ENCODE measurements at places on chromosomes 5 and 9.
A peak's percentile ranks its signal among the peaks of the same experiment; 100 is the strongest.

GRCh38 chr5:143113461-143113860, 290.0 kb downstream of the NR3C1 start:
- DNase-seq, result no peak

- DNase-seq, result no peak
Observed at GRCh38 chr9:24545285-24545684, 412 bp downstream of the IZUMO3 start.

DNA sequence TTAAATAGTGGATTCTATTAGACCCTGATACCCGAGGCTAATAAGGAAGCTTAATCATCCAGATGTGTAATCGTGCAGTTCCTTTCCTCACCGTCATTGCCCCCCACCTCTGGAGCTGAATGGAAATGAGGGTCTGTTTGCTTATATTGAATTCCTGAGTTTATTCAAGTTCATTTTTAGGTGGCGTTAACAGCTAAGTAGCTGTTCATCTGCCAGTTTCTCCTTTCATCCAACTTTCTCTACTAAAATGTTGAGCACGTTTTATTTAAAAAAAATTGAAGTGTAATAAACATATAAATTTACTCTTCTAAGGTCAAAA, 291.0 kb downstream of the DOCK8 start:
- no peak for DNase-seq

DNA sequence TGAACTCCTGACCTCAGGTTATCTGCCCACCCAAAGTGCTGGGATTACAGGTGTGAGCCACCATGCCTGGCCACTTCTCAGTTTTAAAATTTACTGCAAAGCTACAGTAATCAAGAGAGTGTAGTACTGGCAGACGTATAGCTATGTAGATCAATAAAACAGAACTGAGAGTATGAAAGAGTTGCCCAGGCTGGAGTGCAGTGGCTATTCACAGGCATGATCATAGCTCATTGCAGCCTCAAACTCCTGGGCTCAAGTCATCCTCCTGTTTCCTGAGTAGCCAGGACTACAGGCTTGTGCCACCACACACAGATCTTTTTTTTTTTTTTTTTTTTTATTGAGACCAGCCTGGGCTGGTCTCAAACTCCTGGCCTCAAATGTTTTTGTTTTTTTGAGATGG, 26.5 kb upstream of the NCS1 start:
- DNase-seq, result no peak

DNA sequence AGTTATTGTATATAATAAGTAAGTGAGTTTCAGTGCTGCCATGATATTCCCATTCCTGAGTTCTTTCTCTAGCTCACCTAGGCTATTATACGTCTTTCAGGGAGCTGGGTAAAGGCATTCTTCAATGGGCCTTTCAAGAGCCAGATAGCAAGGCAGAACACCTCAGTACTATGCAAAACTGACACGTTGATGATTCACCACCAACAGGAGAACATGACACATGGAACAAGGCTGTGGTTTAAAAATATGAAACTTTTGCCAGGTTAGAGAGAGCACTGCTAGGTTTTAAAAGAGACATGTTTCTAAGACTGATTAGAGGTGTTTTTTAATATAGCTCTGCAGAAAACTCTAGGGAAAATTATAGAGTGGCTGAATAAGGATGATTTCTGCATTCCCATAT, 95.9 kb downstream of the UGCG start:
- no peak for DNase-seq

DNA sequence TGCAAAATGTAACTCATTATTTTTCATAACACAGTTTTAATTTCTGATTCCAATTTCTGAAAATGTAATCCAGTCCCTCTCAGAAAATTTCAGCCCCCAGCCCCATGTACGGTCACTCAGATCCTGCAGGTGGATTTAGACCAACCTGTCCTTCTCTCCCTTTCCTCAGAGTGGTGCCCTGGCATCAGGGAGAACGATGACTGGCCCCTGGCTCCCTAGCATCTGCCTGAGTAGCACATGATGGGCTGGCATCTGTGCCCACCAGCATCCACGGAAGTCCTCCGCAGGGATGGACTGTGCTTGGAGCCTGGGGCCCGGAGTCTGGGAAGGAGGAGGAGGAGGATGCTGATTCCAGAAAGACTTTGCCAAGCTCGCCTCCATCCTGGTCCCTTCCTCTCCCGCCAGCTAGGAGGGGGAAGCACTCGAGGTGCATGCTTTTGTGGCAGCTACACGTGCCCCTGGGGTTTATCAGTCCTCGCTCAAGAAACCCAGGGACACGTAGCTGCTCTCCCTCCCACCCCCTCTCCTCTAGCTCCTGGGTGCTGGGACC, 54.4 kb upstream of the RUFY1 start:
- DNase-seq, result no peak

- DNase-seq, result no peak
Observed at GRCh38 chr9:27165068-27165467, 56.0 kb downstream of the TEK start.

DNA sequence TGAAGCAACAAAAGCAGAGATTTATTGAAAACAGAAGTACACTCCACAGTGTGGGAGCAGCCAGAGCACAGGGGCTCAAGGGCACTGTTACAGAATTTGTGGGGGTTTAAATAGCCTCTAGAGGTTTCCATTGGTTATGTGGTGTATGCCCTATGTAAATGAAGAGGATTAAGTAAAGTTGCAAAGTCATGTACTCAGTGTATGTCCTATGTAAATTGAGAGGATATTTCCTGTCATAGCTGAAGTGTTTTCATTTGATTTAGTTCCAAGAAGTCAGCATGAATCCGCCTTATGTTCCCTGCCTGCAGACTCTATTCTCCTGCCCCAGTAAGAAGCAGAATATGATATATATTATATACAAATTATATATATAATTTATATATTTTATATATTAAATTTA, 966.0 kb upstream of the COX7C start:
- DNase-seq, result no peak

DNA sequence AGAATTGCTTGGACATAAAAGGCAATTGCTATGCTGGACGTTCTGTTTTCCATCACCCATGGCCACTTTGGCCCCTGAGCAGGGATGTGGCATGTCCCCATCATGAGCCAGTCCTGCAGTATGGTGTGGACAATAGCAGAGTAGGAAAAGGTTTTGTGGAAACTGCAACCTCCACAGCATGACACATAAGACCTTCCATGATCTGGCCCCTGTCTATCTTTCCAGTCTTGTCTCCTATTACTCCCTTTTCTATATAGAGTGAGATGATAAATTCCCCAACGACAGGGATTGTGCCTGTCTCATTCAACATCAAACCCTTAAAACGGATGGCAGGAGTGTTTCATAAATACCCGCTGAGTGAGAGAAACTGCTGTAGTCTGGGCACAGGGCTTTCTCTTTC, 174.7 kb upstream of the PTCH1 start:
- no peak for DNase-seq

DNA sequence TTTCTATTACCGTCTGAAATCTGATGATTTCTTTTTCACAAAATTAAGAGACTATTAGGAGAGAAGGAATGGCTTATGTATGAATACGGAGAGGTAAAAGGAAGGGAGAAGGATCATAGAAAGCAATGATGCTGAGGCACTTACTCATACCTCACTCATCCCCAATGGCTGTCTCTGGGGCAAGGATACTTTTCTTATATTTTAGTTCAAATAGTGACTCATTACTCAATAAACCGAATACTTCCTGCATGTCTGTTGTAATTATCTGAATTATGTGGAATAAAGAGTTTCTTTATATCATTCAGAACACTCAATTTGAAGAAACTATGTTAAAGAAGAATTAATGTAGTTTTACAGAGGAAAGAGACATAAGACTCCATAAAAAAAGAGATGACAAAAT, 284.5 kb upstream of the NUDT12 start:
- no peak for DNase-seq

DNA sequence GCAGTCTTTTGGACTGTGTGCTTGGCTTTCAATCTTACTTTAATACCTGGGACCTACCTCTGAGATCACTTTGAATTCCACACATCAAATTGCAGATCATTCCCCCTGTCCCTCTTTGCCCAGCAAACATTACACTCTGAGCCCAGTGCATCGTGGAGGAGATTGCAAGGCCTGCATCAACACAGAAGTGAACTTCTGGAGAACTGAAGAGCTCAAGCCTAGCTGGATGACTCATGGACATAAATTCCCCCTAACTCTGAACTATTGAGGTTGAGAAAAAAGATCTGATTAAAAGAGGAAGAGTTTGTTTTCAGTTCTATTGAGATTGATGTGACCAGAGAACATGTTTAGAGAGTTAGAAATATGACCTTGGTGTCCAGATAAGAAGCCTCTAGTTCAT, 316.0 kb upstream of the DMAC1 start:
- DNase-seq, result no peak

GRCh38 chr5:132688536-132689339, 14.9 kb downstream of the IL4 start:
- no peak for DNase-seq

DNA sequence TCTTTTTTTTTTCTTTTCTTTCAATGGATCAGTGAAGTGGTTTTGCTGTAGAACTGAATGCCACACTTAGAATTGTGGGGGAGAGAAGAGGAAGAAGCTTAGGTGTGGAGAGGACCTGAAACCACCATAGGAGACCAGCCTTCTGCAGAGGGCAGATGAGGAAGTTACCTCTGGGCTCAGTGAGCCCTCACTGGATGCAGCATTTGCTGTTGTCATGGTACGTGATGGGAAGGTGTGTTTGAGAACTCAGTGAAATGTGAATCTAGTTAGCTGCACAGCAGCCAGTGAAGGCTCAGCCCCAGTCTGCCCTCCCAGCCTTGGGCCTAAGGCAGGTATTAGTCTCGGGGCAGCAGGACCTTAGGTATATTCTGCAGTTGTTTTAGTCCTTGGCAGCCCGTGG, 17.5 kb downstream of the CYFIP2 start:
- DNase-seq, result no peak

- no peak for DNase-seq
Observed at GRCh38 chr5:149220750-149221149, 50.9 kb upstream of the AFAP1L1 start.

DNA sequence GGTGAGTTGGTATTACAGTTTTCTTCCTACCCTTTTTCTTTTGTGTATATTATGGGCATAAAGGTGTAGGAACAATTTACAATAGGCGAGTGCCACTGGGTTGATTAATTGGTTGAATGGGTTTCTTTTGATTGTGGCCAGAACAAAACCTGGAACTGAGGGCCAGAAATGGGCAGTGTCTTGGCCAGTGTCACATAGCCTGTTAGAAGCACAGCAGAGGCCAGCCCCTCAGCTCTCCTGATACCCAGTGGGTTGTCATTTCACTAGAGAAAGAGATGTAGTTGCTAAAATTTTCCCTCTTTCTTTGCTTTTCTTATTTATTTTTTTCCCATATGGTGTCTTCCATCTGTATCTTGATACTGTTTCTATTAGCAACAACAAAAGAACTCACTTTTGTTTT, 38.8 kb upstream of the SEMA6A start:
- no peak for DNase-seq

GRCh38 chr5:135191084-135191826, 157.2 kb upstream of the PITX1 start:
- peak; percentile 60 for DNase-seq

All from iPS DF 19.7 (cell line).